Kidney glomerular epithelial cell (primary cell): ENCODE measurements at places on chromosomes 1 and 21.

GRCh38 chr1:181044449-181044966, 10.7 kb downstream of the MR1 start:
- DNase-seq = peak; percentile 12

DNA sequence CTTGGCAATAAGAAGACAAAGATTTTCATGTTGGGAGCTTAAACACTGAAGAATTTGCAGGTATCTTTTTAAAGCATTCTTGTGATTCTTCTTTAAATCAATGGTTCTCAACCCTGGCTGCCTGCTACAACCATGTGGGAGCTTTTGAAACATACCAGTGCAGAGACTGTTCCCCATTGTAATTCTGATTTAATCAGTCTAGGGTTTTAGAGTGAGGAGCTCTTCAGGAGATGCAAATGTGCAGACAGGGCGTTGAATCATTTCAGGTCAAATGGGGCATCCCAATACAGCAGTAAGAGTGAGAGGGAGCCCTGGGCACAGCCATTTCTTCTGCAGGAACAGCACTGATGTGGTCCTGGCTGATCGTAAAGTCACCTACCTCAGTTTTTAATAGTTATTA, 24.3 kb downstream of the KCNJ6 start:
- no peak for DNase-seq

GRCh38 chr1:34984793-34985608, at the start of gene TMEM35B:
TSS of gene TMEM35B (minus strand) at chr1:34985347. CDS start at chr1:34985305, 42 bp downstream.
- peak; percentile 52 for DNase-seq

GRCh38 chr1:213564215-213564659, 423.5 kb upstream of the PROX1 start:
- no peak for DNase-seq

DNA sequence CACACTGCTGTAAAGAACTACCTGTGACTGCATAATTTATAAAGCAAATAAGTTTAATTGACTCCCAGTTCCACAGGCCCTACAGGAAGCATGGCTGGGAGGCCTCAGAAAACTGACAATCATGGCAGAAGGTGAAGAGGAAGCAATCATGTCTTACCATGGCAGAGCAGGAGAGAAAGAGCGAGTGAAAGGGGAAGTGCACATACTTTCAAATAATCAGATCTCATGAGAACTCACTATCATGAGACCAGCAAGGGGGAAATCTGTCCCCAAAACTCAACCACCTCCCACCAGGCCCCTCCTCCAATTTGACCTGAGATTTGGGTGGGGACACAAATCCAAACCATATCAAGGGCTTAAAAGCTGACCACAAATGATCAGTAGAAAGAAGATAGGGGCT, 493.2 kb downstream of the PTPRC start:
- DNase-seq = no peak

- DNase-seq = peak; percentile 20
These were observed 421.7 kb upstream of the DEPDC1 start for GRCh38 chr1:68918563-68918962.

- DNase-seq = no peak
These were observed 124.7 kb upstream of the KIAA0040 start for GRCh38 chr1:175317309-175317708.

- DNase-seq = no peak
These were observed 12.3 kb upstream of the HES5 start for GRCh38 chr1:2542246-2542915.

GRCh38 chr1:33713058-33713877, 150.6 kb upstream of the HMGB4 start:
- DNase-seq = no peak

GRCh38 chr1:42206164-42206563, 41.6 kb upstream of the GUCA2A start:
- no peak for DNase-seq

GRCh38 chr21:17987382-17988101, 168.4 kb upstream of the C21orf91 start:
- no peak for DNase-seq

DNA sequence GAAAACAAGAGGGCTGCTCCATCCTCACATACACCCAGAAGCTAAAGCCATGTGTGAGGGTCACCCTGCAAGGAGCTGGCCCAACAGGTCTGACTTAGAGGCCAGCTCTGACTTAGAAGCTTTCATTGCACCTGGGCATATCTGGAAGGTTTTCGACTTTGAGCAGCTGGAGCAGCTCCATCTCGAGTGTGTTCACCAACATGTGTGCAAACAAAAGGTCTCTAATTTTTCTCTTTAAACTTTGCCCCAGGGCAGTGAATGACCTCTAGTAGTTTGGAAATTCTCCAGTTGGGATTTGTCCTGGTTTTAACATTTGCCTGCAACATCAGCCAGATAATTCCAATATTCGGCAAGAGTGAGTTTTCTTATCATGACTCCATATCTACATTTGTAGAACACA, 108.3 kb downstream of the TNR start:
- no peak for DNase-seq

GRCh38 chr1:10155087-10155712, 55.2 kb upstream of the KIF1B start:
- DNase-seq = no peak

DNA sequence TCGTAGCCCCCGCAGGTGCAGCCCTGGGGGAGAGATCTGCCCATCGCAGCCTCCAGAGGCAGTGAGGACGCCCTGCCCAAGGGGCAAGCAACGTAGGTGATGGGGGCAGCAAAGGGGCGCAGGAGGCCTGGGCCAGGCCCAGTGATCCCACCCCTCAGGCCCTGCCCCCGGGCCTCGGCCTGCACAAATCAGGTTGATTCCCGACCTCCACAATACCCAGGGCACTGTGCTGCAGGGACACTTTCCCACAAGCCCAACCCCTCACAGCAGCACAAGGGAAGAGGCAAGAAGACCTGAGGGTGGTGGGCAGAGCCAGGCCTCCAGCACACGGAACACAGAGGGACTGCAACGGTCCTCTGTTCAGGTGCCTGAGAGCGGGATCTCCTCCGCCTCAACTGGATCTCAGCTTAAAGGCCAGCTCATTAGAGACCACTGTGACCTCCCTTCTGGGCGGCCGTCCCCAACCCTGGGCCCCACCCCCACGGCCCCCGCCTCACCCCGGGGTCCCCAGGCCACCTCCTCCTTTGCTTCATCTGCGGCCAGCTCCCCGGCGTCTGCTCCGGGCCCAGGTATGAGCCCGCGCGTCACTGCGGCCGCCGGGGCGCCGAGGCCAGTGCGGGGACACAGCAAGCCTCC, 812 bp upstream of the ARF1 start:
- no peak for DNase-seq

GRCh38 chr1:179911812-179912211, 29.7 kb downstream of the TOR1AIP1 start:
- DNase-seq = no peak
